ENCODE measurements at places on chromosomes 4 and X.

DNA sequence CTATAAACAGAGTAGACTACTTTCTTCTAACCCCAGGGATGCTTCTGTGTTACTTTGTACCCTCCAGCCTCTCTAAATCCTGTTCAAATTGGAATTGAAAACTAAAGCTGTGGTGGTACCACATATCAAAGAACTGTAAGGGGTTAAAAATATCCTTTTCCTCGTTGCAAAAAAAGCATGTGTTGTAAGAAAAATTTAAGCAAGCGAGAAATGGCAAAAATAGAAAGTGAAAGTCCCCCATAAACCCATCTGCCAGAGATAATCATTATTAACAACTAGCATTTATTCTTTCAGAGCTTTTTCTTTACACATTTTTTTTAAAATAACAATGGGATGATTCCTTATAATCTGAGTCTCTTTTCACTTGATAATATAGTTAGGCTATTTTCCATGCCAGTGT, 40.6 kb downstream of the TMEM164 start:
- no peak for DNase-seq

- no peak for DNase-seq
Observed at GRCh38 chrX:139692908-139693307, 15.1 kb downstream of the MCF2 start.

DNA sequence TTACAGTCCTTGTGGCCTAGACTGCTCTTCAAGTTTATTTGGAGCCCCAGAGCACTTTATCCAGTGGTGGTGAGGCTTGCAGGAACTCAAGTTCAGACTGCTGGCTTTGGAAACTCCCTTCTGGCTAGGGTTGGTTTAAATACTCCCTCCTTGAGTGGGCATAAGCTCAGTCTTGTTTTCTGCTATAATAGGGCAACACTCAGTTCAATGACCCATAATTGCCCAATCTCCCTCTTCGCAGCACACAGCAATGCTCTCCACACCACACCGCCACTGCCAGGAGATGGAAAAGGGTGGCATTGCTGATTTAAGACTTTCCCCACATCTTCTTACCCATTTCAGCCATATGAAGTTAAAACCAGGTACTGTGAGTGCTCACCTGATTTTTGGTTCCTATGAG, 27.9 kb upstream of the USP38 start:
- DNase-seq, result no peak

GRCh38 chrX:79161655-79162054, 17.2 kb downstream of the GPR174 start:
- no peak for DNase-seq

- no peak for DNase-seq
Observed at GRCh38 chr4:96637971-96638412, 798.1 kb downstream of the PDHA2 start.

GRCh38 chrX:53441531-53442321, 7.6 kb upstream of the HSD17B10 start:
- DNase-seq, result no peak

DNA sequence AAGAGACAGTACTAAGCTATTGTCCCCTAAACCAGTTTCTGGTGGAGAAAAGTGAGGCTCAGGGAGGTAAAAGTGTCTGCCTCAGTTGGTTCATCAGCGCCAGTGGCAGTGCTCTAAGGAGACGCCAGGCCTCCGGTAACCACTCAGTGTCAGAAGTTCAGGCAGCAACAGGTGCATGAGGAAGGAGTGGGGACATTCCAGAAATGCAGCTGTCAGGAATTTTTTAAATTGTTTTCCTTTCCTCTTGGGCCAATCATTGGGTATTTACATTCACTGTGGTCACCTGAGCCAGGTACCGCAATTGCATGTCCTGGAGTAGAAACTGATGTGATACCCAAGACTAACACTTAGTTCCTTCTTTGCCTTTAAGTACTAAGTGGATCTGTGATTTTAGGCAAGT, 40.2 kb upstream of the HS3ST1 start:
- no peak for DNase-seq

Measured in GM04504 (cell line).